ENCODE measurements at places on chromosomes 4 and X.
A peak's percentile ranks its signal among the peaks of the same experiment; 100 is the strongest.

GRCh38 chr4:61149278-61149677 is 50.8 kb upstream of the ADGRL3 start:
- DNase-seq: no peak

GRCh38 chr4:7812231-7812857 is 127.3 kb downstream of the AFAP1 start:
- DNase-seq: no peak

- peak; percentile 56 for DNase-seq
These were observed 516 bp downstream of the SGMS2 start for GRCh38 chr4:107825072-107825824.

DNA sequence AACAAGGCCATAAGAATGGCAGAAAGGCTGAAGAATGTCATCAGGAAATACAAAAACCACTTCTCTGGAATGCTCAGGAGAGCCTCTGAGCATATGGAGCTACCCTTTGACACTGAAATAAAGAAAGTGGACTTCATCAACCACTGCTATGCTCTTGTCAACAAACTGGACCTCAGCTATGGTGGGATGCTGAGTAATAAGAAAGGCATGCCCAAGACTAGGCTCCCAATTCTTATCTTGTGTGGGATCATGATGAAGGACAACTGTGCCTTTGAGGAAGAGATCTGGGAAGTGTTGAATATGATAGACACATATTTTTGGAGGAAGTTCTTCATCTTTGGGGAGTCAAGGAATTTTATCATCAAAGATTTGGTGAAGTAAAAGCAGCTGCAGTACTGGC is 86.9 kb upstream of the MAGEB16 start:
- no peak for DNase-seq

- no peak for DNase-seq
These were observed 3.3 kb upstream of the PDGFRA start for GRCh38 chr4:54225598-54226403.

- DNase-seq: no peak
These were observed 931.0 kb upstream of the INTU start for GRCh38 chr4:126701756-126702155.

Data from activated naive CD4-positive, alpha-beta T cell treated with anti-CD3 and anti-CD28 coated beads, Interleukin-2, amount 50 U/mL, for 72 hours (primary cell).